Fibroblast of lung (primary cell): ENCODE measurements at places on chromosomes 2 and 18. TPM values are rescaled to one million over a fixed set of nuclear protein-coding genes. Genes with fewer than 3 reads are reported as not detected.

DNA sequence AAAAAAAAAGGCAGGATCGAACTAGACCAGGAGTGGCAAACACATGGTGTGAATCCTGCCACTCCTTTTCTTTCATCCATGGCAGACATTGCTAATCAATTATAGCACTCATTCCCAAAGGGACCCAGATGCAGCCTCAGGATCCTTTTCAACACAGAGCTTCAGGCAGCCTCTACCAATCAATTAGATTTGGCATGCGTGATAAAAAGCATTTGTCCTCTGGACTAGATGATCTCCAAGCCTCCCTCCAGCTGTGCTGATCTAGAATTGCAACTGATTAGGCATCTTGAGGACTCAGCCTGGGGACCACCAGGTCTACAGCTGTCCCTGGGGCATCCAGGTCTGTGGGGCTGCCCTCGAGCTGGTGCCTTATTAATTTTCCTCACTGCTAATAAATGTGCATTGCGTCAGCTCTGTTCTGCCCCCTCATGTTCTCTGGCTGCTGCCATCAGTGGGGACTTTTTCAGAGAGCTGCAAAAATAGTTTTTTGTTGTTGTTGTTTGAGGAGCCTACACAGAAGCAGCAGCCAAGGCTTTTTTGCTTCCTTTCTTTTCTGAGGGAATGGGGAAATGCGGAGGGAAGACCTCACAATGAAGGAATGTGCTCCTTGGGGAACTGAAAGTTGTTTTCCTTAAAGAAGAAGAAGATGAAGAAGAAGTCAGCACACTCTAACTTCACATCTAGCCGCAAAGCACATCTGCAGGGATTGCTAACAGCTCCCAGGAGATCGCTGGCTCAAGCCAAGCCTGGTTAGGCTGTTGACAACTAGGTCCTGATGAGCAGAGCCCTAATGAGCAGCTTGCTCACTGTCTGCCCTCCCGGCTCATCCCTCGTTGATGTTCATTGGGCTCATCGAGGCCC lies 8.8 kb upstream of the ATOH8 start:
- peak; percentile 70 for DNase-seq
- H3K4me1 ChIP-seq = peaks cover 40% of the 10 kb centered on the region
- H3K27me3 ChIP-seq = no peaks in the 10 kb centered on the region
- peak overlapping the region; percentile 32 for H3K4me3 ChIP-seq
- peak overlapping the region; percentile 78 for H3K27ac ChIP-seq

- H3K4me3 ChIP-seq = no peak overlapping the region
- DNase-seq = no peak
- H3K27me3 ChIP-seq = no peaks in the 10 kb centered on the region
- H3K36me3 ChIP-seq = no peaks in the 10 kb centered on the region
These were observed 194.7 kb upstream of the TFPI start for GRCh38 chr2:187748958-187749357.

DNA sequence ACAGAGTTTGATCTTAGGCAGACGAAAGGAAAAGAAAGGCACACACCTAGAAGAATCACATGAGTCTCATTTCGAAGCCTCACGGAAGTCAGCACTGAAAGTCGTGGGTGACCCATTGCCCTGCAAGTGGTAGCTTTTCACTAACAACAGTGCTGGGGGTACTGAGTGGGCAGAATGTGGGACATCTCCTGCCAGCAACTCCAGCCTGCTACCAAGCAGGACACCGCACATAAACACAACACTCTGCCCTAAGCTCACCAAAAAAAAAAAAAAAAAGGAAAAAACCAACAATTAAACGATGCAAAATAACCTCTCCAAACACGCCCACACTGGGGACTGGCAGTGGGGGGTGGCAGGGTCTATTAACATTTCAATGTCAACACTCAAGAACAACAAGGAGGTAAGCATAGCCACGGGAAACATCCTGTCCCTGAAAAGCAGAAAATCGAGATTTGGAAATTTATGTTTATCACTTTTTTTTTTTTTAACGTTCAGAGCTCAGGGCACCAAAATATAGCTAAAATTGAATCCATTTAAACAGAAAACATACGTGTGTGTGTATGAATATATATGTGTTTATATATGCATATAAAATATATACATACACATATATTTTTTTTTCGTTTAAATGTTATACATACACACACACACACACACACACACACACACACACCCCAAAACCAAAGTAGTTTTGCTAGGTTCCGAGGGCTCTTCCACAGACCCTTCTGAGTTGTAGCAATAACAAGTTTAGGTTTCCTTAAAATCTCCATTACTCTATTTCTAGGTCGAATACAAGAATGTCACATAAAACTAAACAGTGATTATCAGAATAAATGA lies 2.2 kb downstream of the INO80D start:
- peak overlapping the region; percentile 76 for H3K27ac ChIP-seq
- peak overlapping the region; percentile 89 for H3K4me3 ChIP-seq
- H3K27me3 ChIP-seq = no peaks in the 10 kb centered on the region
- peak; percentile 9 for DNase-seq
- peaks cover 2% of the 10 kb centered on the region for H3K4me1 ChIP-seq
- H3K36me3 ChIP-seq = no peaks in the 10 kb centered on the region

GRCh38 chr2:134167015-134167414 lies 86.9 kb upstream of the MGAT5 start:
- H3K36me3 ChIP-seq = no peaks in the 10 kb centered on the region
- peak; percentile 15 for DNase-seq
- H3K27me3 ChIP-seq = no peaks in the 10 kb centered on the region
- H3K27ac ChIP-seq = no peak overlapping the region
- H3K4me1 ChIP-seq = peaks cover 9% of the 10 kb centered on the region

- no peaks in the 10 kb centered on the region for H3K36me3 ChIP-seq
- no peak overlapping the region for H3K4me3 ChIP-seq
- H3K27me3 ChIP-seq = no peaks in the 10 kb centered on the region
- no peak overlapping the region for H3K27ac ChIP-seq
- H3K4me1 ChIP-seq = no peaks in the 10 kb centered on the region
- no peak for DNase-seq
These were observed 457.2 kb upstream of the MEX3C start for GRCh38 chr18:51654488-51655326.

The CBLN2 gene
- not detected in 2 replicates for total RNA-seq

The CTAGE1 gene
- total RNA-seq = under 0.01 TPM in 1 of 2 replicates, not detected in the other

The ASAP2 gene
- 16.4 and 19.2 TPM in 2 replicates for total RNA-seq

GRCh38 chr2:74514368-74515270 lies at the start of gene TLX2:
Gene TLX2 (plus strand): TSS chr2:74514450. CDS start chr2:74514807, 357 bp downstream.
- peaks cover 85% of the 10 kb centered on the region for H3K27me3 ChIP-seq
- H3K36me3 ChIP-seq = no peaks in the 10 kb centered on the region
- H3K4me1 ChIP-seq = no peaks in the 10 kb centered on the region
- DNase-seq = no peak
- H3K4me3 ChIP-seq = no peak within 1 kb of the TSS
- H3K27ac ChIP-seq = no peak within 1 kb of the TSS

The C2orf81 gene
- total RNA-seq = 0.77 and 1.5 TPM in 2 replicates

DNA sequence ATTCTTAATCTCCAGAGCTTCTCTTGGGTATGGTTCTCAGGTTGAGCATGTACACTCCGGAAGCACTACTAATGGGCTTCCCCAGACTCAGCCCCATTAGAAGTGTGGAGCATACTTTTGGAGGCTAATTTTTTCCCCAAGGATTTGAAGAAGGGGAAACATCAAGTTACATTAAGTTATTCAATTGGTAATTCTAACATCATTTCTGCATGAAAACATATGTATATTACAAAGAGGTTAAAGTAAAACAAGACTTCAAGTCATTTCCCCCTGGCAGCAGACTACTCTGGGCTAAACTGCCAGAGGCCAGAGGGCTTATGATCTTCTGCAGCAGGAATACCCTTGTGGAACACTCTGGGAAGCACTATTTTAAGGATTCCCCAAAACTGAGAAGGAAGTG lies 227.7 kb upstream of the STK17B start:
- no peaks in the 10 kb centered on the region for H3K27me3 ChIP-seq
- no peak for DNase-seq
- no peak overlapping the region for H3K27ac ChIP-seq
- H3K4me3 ChIP-seq = no peak overlapping the region
- no peaks in the 10 kb centered on the region for H3K36me3 ChIP-seq

The RNF152 gene
- 15.2 and 24.4 TPM in 2 replicates for total RNA-seq

The ARHGAP28 gene
- 27.2 and 35.0 TPM in 2 replicates for total RNA-seq

- H3K4me1 ChIP-seq = no peaks in the 10 kb centered on the region
- H3K4me3 ChIP-seq = no peak overlapping the region
- no peak for DNase-seq
- no peak overlapping the region for H3K27ac ChIP-seq
- H3K27me3 ChIP-seq = no peaks in the 10 kb centered on the region
These were observed 655.1 kb downstream of the DSC3 start for GRCh38 chr18:30387401-30387800.

GRCh38 chr2:135984199-135985017 lies 1.0 kb downstream of the DARS1 start:
- H3K36me3 ChIP-seq = peaks cover 3% of the 10 kb centered on the region
- H3K4me1 ChIP-seq = no peaks in the 10 kb centered on the region
- H3K27me3 ChIP-seq = no peaks in the 10 kb centered on the region
- H3K27ac ChIP-seq = peak overlapping the region; percentile 96

The TXNDC2 gene
- not detected in 2 replicates for total RNA-seq

DNA sequence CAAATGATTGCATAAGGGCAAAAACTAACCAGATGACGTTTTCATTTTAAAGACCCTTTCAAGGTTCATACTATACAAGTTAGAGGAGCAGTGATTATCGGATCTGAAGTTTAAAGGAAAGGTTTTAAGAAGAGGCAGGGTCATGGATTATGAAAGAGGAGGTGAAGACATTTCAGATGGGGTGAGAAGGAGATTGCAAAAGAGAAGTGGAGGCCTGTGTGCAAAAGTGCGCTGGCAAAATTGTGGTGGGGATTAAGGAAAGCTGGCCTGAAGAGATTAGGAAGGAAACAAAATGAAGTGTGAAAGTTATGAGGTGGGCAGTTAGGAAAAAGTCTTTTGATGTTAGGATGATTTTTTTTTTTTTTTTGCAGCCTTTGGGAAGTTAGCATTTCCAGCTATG lies 935.7 kb upstream of the FAM98A start:
- DNase-seq = no peak
- H3K27ac ChIP-seq = no peak overlapping the region
- H3K27me3 ChIP-seq = no peaks in the 10 kb centered on the region
- H3K4me1 ChIP-seq = no peaks in the 10 kb centered on the region
- H3K4me3 ChIP-seq = no peak overlapping the region

DNA sequence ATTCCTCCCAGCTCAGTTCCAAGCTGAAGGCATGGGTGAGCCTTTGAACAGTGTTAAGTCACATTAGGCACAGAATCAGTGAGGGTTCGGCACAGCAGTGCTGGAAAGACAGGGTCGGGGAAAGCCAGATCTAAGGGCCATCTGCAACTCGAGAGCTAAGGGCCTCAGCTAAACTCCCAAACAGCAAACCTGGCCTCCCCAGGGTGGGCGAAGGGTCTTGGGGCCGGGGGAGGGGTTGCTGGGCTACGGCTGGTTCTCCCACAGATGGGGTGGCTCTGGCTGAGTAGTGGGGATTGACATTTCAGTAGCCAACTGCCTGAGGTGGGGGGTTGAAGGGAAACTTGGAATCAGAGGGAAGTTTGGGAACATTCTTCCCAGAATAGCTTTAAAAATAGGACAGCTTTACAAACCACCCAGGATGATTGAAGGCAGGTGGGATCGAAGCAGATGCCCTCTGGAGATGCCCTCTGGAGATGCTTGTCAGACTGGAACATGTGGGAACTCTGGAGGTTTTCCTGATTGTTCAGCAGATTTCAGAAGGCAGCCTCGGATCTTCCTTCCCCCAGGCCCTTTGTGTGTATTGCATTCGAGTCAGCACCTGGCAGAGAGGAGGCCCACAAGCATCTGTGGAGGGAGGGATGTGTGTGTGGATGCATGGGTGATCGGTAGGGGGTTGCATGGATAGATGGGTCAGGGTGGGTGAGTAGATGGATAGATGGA lies 156.4 kb downstream of the SMAD7 start:
- no peak overlapping the region for H3K27ac ChIP-seq
- H3K36me3 ChIP-seq = peaks cover 11% of the 10 kb centered on the region
- DNase-seq = no peak
- H3K27me3 ChIP-seq = no peaks in the 10 kb centered on the region
- H3K4me3 ChIP-seq = no peak overlapping the region

The MRPS9 gene
- total RNA-seq = 21.3 and 21.6 TPM in 2 replicates

DNA sequence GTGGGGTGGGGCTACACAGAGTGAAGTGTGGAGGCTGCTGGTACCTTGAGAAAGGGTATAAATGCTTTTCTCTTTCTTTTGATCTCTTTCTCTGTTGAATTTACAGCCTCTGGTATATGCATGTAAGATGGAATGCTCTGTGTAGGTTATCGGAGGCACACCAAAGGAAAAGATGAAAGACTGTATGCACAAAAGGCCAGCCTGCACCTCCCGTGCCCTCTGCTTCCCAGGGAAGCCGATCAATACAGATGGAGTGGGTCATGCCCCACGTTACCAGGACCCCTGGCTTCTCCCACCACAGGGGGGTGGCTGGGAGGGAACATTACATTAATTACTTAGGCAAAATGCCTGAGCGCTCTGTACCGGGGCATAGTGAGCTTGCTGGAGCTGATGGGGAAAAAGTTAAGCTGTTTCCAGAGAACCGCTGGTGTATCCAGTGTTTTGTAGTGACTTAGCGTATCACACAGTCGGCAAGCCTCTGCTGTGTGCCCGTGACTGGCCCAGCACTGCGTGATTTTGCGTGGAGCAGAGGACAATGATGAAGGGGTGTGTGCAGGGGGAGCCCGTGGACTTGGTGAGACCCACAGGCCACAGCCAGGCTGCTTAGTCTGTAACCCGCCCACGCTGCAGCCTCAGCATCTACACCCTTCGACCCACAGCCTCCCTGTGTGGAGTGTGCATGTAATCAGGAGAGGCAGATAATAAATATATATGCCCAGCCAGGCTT lies 8.0 kb downstream of the ALLC start:
- H3K4me1 ChIP-seq = no peaks in the 10 kb centered on the region
- no peak overlapping the region for H3K27ac ChIP-seq
- H3K4me3 ChIP-seq = no peak overlapping the region

- DNase-seq = peak; percentile 20
- H3K4me3 ChIP-seq = no peak overlapping the region
- no peaks in the 10 kb centered on the region for H3K4me1 ChIP-seq
- H3K36me3 ChIP-seq = no peaks in the 10 kb centered on the region
- H3K27me3 ChIP-seq = no peaks in the 10 kb centered on the region
These were observed 14.8 kb downstream of the AFTPH start for GRCh38 chr2:64538764-64539433.

GRCh38 chr2:231707625-231707926 lies 749 bp upstream of the PTMA start:
- no peaks in the 10 kb centered on the region for H3K27me3 ChIP-seq
- peaks cover 5% of the 10 kb centered on the region for H3K36me3 ChIP-seq
- DNase-seq = peak; percentile 54
- H3K4me1 ChIP-seq = peaks cover 14% of the 10 kb centered on the region
- peak overlapping the region; percentile 99 for H3K27ac ChIP-seq

The CPS1 gene
- 25.7 and 27.4 TPM in 2 replicates for total RNA-seq

The TRABD2A gene
- total RNA-seq = 10.8 and 14.4 TPM in 2 replicates

- H3K4me3 ChIP-seq = no peak overlapping the region
- H3K27ac ChIP-seq = no peak overlapping the region
- peak; percentile 38 for DNase-seq
- peaks cover 2% of the 10 kb centered on the region for H3K4me1 ChIP-seq
- H3K36me3 ChIP-seq = no peaks in the 10 kb centered on the region
These were observed 8.7 kb upstream of the NGEF start for GRCh38 chr2:233021771-233022170.

- H3K27ac ChIP-seq = no peak overlapping the region
- no peak overlapping the region for H3K4me3 ChIP-seq
- no peaks in the 10 kb centered on the region for H3K36me3 ChIP-seq
- no peak for DNase-seq
- peaks cover 3% of the 10 kb centered on the region for H3K4me1 ChIP-seq
These were observed 89.9 kb downstream of the TRIP12 start for GRCh38 chr2:229831805-229832509.

The NT5DC4 gene
- not detected in 2 replicates for total RNA-seq

GRCh38 chr2:15195813-15196212 lies 365.3 kb downstream of the NBAS start:
- no peaks in the 10 kb centered on the region for H3K36me3 ChIP-seq
- no peak for DNase-seq
- no peaks in the 10 kb centered on the region for H3K4me1 ChIP-seq
- no peak overlapping the region for H3K4me3 ChIP-seq
- H3K27me3 ChIP-seq = no peaks in the 10 kb centered on the region
